Kidney tubule cell (primary cell): ENCODE measurements at places on chromosomes 13 and 19.

- DNase-seq: no peak
Measured at GRCh38 chr19:29285187-29285687, 72.3 kb upstream of the UQCRFS1 start.

DNA sequence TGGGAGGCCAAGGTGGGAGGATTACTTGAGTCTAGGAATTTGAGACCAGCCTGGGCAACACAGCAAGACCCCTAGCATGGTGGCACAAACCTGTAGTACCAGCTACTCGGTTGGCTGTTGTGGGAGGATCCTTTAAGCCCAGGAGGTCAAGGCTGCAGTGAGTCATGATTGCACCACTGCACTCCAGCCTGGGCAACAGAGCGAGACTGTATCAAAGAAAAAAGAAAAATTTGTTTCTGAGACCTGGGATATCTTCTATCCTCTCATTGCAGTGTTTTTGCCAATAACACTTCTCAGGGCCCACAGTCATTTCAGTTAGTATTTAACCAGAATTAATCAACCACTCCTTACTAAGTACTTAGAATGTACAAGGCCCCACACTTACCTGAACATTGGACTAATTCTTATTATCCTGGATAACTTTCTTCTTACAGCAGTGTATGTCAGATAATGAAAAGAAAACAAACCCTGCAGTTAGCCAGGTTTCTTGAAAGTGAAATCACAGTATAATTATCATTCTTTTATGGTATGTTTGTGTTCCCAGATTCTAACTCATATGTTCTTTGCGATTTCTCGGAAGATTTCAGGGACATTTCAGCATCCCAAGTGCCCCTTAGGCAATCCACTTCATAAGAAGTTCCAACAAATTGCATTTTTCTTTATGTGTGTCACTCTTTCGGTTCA, 75.6 kb upstream of the KLF5 start:
- peak; percentile 69 for DNase-seq

DNA sequence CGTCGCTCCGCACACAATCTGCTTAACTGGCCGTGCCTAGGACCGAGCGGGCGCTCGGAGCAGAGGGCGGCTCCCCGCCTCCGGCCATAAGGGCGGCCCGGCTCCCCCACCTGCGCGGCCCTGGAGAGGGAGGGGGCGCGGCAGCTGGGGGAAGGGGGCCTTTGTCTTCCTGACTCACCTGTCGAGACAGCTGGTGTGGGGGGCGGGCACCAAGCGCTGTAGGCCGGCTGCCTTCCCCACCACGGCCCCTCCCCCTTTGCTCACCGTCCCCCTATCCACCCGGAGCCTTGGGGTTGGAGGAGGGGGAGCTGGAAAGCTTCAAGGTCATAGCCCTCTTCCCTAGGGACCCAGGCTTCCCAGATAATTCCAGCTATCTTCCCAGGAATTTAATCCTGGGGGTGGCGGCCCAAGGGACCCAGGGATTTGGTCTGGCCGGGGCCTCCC, 1.2 kb downstream of the VASP start:
- DNase-seq: peak; percentile 74

GRCh38 chr19:46730595-46730994, 13.7 kb upstream of the PRKD2 start:
- no peak for DNase-seq

- DNase-seq: no peak
Measured at GRCh38 chr13:39201180-39201579, 162.9 kb downstream of the NHLRC3 start.
